Stimulated activated CD8-positive, alpha-beta memory T cell treated with anti-CD3 and anti-CD28 coated beads, Interleukin-7, amount 100 ng/mL, for 48 hours (primary cell): ENCODE measurements at places on chromosomes 1 and 21.

- DNase-seq, result no peak
Measured at GRCh38 chr1:192789871-192790270, 19.0 kb upstream of the RGS2 start.

- DNase-seq, result no peak
Measured at GRCh38 chr1:202143768-202144401, 652 bp downstream of the ARL8A start.

- no peak for DNase-seq
Measured at GRCh38 chr1:3019007-3019515, 2.2 kb upstream of the ACTRT2 start.

GRCh38 chr1:3308053-3308452 lies 146.4 kb upstream of the ARHGEF16 start:
- no peak for DNase-seq

DNA sequence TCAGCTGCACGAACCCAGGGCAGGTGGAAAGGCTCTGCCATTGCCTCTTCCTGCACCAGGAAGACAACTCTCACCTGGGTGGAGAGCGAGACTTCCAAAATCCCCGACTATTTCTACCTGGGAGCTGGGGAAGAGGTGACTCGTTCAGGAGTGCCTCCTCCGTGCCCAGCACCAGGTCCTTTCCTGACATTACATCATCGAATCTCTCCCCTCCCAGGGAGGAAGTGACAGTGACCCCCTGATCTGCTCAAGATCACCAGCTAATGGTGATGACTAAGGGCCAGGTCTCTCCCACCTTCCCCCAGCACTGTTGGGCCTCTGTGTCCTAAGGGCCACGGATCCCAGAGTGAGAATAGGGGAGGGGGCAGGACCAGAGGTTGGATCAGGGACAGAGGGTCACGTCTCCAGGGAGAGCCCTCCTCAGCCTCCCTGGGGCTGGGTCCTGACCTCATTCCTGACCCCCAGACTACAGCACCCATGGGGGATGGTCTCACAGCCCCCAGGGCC lies 6.8 kb downstream of the MEGF6 start:
- no peak for DNase-seq

- no peak for DNase-seq
Measured at GRCh38 chr1:64039390-64039926, 164.0 kb upstream of the UBE2U start.

DNA sequence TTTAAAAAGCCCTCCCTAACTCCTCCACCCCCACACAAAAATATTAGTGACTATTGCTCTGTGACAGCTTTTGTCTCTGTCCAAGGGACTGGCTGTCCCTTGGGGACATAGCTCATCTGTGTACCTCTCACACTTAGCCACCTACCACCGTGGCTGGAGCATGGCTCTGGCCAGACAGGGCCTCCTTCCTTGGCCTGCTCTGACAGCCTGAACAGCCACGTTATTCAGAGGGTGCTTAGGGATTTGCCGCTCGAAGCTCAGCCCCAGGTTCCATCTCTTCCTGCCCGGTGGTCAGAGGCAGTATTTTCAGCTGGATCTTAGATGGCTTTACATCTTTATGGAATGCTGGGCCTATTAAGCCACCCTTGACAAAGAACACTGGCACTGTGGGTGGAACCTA lies 6.1 kb upstream of the CELSR2 start:
- no peak for DNase-seq

- DNase-seq, result no peak
Measured at GRCh38 chr1:29683472-29683871, 447.1 kb downstream of the PTPRU start.

GRCh38 chr1:23562137-23562876 lies 3.0 kb upstream of the ID3 start:
- DNase-seq, result no peak

GRCh38 chr1:43172527-43172972 lies 420 bp downstream of the CFAP57 start:
- DNase-seq, result peak; percentile 80

DNA sequence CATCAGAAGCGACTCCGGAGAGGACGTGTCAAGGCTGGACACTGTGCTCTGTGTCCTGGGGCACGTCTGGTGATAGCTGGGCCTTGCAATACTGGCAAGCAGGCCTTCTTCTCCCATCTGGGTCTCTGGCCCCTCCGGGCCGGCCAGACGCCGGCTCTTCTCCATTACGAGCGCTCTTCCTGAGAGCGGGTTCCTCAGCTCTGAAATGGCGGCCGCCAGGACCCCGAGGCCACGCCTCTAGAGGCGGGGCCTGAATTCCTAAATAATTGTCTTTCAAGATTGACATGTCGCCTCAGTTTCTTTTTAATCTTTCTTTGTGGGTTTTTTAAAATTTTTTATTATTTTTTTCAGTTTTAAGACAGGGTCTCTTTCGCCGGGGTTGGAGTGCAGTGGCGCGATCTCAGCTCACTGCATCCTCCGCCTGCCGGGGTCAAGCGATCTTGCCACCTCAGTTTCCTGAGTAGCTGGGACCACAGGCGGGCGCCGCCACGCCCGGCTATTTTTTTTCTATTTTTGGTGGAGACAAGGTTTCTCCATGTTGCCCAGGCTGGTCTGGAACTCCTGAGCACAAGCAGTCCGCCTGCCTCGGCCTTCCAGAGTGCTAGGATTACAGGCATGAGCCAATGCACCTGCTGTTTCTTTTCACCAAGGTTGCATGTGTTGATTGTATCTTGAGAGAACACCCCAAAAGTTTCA lies 9.2 kb downstream of the RNF2 start:
- DNase-seq, result no peak

DNA sequence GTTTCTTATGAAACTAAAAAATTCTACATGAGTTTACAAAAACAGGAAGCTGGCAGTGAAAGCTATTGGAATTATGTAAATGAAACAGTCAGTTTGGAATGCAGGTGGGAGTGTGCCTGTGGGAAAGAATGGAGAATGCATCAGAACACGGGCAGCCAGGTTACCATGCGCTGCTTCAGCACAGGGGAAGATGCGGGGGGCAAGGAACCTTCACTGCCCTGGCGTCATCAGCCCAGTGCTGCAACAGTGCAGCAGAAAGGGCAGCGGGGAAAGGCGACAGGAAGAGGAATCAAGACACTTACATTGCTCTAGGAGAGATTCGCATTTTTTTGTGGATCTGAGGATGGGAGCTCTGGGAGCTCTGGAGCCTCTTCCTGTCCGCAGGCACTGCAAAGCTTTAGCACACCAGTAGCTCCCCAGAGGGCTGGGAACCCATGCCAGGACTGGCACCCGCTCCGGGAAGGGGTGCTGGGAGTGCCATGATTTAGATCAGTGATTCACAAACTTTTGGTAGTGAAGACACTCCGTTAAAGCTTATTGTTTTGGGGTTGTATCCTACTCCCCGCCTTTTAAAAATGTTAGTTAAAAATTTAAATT lies 64.1 kb upstream of the WDR26 start:
- DNase-seq, result no peak

- DNase-seq, result no peak
Measured at GRCh38 chr1:53683986-53684740, 54.8 kb downstream of the GLIS1 start.

DNA sequence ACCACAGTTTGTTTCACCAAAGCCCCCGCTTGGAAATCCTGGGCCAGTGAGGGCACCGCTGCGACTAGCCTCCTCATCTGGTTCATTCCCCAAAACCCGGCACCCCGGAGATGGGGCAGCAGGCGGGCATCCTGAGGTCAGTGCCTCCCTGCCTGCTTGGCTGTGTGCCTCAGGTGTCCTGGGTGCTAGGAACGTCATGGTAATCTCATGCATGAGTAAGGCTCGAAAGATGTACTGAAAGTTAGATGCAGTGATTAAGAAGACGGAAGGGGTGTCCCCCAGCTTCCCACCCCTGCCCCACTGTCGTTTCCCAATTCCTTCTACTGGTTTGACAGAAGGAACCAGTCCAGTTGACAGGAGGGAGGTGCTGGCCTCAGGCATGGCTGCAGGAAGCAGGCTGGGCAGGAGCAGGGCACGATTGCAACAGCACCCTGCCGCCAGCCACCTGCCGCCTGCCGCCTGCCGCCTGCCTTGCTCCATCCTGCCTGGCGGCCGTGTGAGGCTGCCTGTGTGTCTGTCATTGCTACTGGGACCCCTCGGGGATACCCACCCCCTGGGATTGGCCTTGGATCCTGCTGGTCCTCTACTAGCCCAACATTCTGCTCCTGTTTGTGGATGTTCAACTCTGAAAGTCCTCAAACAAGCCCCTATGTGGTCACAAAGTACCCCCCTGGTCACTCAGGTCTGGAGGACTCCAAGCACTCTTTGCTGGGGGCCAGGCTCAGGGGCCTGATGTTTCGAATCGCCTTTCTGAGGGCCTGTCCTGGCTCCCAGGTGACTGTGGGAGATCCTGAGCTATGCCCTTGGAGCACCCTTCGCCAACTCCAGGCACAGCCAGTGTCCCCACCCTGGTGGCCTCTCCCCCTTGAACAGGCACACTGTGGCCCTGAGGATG lies 73.0 kb upstream of the IFFO2 start:
- DNase-seq, result no peak

DNA sequence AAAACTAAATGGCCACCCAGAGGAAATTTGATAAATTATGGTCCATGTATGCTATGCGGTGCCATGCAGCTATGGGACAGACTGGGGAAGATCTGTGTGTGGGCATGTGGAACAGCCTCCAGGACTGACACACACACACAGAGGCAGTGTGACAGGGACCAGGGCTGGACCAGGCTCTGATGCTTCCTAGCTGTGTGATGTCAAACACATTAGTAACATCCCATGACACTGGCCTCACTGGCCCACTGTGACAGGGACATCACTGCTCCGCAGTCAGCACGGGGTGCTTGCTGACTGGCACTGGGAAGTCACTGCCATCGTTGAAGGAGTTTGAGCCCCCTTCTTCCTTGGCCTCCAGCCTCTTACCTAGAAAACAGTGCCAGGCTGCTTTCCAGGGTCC lies 13.9 kb downstream of the RAP1GAP start:
- DNase-seq, result no peak

DNA sequence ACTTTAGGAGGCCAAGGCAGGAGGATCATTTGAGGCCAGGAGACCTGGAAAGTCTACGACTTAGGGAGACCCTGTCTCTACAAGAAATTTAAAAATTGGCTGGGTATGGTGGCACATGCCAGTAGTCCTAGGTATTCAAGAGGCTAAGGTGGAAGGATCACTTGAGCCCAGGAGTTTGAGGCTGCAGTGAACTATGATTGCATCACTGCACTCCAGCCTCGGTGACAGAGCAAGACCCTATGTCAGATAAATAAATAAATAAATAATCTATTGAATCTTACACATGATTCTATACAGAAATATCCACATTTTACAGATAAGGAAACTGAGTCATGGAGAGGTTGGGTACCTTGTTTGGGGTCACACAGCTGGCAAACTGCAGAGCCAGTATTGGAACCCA lies 89.1 kb downstream of the MAN1C1 start:
- DNase-seq, result no peak

DNA sequence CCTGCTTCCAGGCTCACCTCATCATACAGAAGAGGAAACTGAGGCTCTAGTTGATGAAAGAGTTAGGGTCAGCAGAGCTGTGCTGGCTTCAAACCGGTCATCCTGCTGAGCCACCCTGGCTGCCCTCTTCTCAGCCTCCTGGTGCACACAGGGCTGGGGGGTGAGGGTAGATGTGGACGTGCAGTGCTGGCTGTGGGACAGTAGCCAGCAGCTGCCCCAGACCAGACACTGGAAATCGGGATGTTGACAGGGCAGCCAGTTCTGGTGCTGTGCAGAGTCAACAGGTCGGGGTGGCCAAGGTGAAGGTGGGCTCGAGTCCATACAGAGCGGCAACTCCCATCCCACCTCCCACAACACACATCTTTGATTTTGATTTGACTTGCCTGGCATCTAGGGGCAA lies 1.5 kb upstream of the CLCNKA start:
- DNase-seq, result no peak

DNA sequence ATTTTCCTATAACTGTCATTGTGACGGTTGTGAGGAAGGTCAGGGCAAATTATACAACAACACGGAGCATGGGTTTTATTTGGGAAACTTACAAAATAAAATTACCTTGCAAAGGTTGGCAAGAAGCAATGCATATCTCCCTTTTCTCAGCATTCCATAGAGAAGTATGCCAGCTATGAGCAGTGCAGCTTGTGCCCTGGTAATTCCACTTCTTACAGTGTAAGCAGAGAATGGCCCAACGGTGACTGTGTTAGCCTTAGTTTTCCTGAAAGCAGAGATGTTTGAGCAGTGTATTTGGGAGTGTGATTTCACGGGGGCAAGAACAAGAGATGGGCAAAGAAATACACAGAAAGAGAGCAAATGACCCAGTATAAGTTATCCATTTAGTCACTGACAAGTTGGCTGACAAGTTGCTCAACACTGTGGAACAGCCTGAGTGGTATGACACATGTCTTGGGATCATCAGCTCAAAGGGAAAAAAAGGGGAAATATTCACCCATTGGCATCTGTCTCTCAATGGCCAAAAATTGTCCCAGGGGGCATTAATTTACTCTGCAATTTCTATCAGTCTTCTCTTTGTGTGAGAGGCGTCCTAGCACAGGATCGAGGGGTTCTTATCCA lies 210.9 kb upstream of the NRIP1 start:
- DNase-seq, result no peak

- DNase-seq, result no peak
Measured at GRCh38 chr1:188429386-188429785, 1600.6 kb downstream of the PLA2G4A start.

DNA sequence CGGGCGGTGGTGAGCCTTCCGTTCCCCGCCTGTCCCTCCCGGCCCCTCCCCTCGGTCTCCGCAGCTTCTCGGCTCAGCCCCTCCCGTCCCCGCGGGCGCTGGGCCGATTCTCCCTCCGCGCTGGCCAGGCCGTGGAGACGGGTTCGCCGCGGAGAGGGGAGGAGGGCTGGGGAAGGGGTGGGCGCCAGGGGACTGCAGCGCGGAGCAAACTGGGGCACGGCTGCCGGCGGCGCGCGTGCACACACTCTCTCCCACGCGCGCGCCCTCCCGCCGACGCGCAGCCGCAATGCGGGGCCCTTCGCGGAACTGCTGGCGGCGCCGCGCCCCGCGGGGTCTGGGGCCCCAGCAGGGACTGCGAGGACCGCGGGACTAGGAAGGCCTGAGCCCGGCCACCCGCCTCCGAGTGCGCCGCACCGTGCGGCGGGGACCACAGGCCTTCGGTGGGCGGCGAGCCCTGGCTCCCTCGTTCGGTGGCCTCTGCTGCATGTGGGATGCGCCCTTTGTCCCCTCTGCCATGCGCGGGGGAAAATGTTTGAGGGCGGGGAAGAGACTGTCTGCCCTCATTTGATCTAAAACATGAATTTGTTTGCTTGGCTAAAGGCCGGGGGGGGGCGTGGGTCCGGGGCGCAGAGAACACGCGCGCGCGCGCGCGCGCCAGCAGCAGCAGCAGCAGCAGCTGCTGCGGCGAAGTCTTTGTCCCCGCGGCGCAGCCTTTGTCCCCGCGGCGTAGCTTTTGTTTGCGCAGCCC lies 90.7 kb upstream of the VAMP3 start:
- DNase-seq, result no peak
